ENCODE measurements at places on chromosomes 1 and 21.
A peak's percentile ranks its signal among the peaks of the same experiment; 100 is the strongest.

DNA sequence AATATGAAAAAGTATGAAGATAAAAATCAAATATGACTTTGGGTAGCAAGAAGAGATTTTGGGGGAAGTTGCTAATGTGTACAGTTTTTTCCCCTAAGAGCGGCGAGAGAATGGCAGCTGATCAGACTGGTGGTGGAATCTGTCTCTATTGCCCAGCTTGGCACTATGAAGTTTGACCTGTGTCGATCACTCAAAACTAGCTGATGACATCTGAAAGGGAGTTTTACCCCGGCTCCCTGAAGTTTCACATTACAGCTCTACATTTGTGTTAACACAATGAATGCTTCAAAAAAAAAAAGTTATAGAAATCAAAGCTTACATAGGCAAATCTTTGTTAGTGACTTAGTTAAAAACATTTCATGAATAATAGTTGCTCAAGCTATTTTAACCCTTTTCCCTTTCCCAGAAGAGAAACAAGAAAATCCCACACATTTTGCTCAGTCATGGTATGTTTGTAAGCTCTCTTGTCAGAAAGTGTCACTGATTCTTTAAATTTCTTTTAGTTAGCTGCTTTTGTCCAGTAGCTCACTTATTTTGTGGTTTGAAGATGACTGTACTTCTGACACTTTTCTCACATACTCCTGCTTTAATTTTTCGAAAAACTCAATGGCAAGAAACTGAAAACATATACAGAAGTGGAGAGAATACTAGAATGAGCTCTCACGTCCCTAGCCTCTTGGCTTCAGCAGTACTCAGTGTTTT lies 41.3 kb downstream of the DYRK1A start:
- DNase-seq = no peak

DNA sequence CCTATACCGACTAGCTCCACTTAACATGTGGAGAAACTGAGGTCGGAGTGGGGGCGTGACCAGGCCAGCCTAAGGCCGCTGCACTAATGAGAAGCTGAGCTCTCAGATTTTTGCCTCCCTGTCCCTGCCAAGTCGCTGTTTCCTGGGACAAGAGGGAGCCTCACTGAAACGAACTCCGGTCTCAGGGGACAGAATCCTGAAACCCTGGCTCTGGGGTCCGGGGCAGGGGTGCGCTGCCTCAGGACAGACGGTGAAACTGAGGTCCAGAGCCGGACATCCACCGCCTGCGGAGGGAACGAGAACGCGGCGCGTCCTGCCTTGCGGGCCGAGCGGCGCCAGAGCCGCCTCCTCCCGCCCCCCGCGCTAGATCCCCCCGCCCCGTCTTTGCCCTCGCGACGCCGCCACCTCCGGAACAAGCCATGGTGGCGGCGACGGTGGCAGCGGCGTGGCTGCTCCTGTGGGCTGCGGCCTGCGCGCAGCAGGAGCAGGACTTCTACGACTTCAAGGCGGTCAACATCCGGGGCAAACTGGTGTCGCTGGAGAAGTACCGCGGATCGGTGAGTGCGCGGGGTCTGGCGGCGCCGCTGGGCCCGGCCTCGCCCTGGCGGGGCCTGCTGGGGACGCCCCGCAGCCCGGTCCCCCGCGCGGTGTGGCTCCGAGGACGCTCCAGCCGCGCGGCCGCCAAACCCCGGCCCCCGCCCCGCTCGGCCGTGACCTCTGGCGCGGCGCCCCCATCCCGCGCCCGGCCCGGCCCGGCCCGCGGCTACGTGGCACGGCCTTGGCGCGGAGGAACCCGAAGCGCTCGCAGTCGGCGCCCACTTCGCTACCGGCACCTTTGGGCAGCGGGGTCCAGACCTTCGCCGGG lies at the start of gene GPX7:
TSS of gene GPX7 (plus strand) at position 381 of the 865 bp plus-strand sequence. CDS start at position 420, 39 bp downstream.
- no peak for DNase-seq

GRCh38 chr1:1419813-1420653 lies 1.0 kb downstream of the ANKRD65 start:
- DNase-seq = no peak

- no peak for DNase-seq
These were observed 5.4 kb upstream of the GJA8 start for GRCh38 chr1:147897029-147897752.

DNA sequence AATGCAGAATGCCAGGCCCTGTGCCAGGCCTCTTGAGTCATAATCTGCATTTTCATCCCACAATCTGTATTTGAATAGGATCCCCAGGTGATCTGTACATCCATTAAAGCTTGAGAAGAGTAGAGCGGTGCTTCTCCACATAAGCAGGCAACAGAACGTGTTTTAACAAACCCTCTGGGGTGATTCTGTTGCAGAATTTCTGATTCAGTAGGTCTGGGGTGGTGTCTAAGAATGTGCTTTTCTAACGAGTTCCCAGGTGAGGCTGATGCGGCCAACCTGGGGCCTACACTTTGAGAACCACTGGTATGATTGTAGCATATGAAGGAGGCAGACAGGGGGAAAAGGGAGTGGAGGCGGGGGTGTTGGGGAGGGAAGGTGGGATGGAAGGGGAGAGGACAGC lies 78.4 kb upstream of the POU3F1 start:
- no peak for DNase-seq

DNA sequence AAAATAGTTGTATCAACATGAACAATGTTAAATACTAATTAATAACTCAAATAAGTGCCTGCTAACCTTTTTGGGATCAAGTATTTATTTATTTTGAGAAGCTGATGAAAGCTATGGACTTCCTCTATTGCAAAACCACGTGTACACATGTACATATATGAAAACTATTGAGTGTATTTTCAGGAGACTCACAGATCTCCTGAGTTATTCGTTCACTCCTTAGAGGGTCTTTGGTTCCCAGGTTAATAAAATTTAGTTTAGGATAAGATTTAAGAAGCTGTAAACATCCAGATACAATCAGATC lies 130.5 kb downstream of the DISC1 start:
- no peak for DNase-seq

- peak; percentile 19 for DNase-seq
These were observed 95.6 kb downstream of the ZNF644 start for GRCh38 chr1:90925928-90926869.

DNA sequence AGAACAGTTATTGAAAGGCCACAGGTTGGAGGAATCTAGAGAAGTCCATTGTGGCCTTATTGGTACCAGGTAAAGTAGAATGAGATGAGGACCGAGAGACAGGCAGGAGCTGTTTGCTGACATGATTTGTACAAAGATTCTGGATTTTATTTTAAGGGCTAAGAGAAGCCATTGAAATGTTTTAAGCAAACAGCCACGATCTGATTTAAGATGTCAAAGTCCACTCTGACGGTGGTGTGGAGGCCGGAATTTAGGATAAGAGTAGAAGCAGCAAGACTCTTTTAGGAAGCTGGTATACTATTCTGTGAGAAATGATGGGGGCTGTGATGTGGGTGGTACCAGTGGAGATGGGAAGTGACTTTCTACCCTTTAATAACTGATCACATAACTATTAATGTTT lies 418.5 kb downstream of the DPYD start:
- no peak for DNase-seq

DNA sequence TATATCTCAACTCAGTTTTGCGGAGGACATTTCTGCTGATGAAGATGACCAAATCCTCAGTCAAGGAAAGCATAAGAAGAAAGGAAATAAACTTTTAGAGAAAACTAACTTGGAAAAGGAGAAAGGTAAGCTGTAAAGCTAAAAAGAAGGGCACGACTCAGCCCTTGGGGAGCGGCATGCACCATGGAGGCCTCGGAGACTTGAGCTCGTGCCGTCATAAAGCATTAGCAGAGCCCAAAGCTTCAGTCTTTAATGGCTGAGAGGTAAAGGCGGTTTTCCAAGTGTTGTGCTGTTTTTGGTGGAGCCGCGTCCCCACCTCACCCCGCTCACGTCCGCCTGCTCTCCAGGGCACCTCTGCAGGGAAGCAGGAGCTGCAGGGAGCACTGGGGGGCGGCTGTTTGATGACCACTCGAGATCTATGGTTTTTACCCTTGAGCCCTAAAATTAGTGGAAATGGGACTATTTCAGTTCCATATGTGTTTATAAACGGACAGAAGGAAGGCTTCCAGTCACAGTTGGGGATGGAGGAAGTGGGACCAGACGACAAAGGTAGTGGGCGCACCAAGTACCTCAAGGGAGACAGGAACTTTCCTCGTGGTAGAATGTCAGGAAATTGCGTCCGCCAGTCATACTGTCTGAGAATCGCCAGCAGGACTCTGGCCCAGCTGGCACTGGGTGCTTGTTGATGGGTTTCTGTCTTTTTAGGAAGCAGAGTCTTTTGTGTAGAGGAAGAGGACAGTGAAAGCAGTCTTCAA lies 27.6 kb downstream of the RRP1B start:
- DNase-seq = no peak

DNA sequence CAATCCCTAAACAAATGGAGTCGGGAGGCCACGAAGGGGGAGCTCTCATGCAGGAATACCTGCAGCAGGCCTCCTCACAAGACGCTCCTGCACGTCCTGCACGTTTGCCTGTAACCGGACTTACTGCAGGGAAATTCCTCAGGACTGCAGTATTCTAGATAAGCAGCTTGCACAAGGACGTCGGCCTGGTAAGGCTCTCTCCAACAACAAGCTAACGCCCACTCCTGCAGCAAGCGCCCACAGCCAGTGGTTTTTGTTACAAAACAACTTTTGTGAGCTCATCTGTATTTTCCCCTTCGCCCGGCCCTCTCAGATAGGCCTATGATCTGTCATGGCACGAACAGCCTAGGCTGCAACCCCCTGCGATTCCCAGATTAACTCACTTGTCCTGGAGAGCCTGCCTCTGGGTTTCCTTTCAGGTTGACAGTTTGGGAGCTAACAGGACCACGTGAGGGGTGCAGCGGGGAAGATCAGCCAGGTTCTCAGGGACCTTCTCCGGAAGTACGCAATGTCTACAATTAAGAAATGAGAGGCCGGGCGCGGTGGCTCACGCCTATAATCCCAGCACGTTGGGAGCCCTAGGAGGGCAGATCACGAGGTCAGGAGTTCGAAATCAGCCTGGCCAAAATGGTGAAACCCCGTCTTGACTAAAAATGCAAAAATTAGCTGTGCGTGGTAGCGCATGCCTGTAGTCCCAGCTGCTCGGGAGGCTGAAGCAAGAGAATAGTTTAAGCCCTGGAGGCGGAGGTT lies 921 bp upstream of the MIB2 start:
- peak; percentile 75 for DNase-seq

DNA sequence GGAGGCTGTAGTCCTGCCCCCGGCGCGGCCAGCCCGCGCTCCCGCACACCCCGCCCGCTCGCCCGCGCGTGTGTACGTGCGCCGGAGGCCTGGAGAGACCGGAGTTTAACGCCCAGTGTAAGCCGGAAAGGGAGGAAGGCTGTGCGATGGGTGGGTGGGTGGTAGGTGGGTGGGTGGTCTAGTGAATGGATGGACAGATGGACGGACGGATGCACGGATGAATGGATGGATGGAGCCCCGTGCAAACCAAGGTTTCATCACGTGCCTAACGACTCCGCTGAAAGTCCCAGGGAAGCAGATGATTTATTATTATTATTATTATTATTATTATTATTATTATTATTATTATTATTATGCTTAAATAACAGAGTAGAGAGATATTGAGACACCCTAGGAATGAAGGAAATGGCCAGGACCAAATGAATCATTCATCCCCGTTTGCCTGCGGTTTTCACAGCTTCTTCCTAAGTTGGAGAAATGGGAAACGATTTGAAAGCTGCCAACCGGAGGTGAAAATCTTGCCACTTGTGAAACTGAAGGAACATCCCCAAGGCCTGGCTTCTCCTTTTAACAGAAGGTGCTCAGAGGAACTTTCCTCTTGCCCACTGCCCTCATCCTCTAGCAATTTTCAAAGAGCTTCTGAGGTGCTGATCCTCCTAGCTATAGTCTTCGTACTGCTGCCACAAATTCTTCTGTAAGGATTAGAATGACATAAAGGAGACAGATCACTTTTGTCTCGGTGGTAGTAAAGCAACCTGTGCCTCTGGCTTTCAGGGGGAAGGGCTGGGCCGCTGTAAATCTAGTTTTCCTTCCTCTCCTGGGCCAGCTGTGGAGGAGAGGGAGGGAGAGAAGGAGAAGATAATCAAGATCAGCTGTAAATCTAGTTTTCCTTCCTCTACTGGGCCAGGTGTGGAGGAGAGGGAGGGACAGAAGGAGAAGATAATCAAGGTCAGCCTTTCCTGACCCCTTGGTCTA lies 648 bp upstream of the RGS7 start:
- no peak for DNase-seq

DNA sequence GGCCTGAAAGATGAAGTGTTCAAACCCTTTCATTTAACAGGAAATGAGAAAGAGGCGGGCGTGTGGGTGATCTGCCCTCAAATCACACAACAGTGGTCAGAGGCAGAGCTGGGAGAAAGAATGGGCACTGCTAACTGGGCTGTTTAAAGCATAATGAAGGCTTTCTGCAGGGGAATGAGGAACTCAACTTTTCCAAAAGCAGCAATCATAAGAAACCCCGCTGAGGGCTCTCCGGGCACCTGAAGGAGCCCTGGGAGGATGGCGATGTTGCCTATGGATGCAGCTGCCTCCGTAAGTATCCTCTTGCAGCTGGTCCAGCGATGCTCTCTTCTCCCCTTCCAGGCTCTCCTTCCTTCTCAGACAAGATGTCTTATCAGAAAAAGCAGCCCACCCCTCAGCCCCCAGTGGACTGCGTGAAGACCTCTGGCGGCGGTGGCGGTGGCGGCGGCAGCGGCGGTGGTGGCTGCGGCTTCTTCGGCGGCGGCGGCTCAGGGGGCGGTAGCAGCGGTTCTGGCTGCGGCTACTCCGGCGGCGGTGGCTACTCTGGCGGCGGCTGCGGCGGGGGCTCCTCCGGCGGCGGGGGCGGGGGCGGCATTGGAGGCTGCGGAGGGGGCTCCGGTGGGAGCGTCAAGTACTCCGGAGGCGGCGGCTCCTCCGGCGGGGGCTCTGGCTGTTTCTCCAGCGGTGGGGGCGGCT lies 1.2 kb downstream of the LORICRIN start:
- DNase-seq = no peak
